ENCODE measurements at places on chromosomes 16 and 17.
A peak's percentile ranks its signal among the peaks of the same experiment; 100 is the strongest.

GRCh38 chr17:67171560-67171959, 73.4 kb downstream of the HELZ start:
- no peak for DNase-seq

- DNase-seq, result no peak
Observed at GRCh38 chr16:800834-801511, 439 bp upstream of the GNG13 start.

DNA sequence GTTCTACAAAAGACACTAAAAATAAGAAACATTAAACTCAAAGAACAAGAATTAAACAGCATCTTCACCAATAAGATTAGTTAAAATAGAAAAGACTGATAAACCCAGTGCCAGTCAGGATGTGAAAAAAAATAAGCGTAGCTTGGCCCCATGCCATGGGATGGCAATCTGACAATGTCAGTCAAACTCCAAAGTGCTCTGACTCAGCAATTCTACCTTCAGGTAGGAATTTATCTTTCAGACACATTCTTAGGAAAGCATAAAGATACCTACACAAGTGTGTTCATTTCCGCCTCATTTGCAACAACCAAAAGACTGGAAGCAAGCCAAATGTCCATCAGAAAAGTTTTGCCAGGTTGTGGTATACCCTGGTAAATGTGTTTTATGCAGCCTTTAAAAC, 9.1 kb upstream of the MPO start:
- DNase-seq, result no peak

GRCh38 chr17:62070900-62071299, 5.8 kb upstream of the MED13 start:
- DNase-seq, result no peak

- no peak for DNase-seq
Observed at GRCh38 chr16:51490866-51491265, 339.8 kb upstream of the SALL1 start.

- DNase-seq, result no peak
Observed at GRCh38 chr16:58127033-58127556, 2.1 kb downstream of the CFAP20 start.

DNA sequence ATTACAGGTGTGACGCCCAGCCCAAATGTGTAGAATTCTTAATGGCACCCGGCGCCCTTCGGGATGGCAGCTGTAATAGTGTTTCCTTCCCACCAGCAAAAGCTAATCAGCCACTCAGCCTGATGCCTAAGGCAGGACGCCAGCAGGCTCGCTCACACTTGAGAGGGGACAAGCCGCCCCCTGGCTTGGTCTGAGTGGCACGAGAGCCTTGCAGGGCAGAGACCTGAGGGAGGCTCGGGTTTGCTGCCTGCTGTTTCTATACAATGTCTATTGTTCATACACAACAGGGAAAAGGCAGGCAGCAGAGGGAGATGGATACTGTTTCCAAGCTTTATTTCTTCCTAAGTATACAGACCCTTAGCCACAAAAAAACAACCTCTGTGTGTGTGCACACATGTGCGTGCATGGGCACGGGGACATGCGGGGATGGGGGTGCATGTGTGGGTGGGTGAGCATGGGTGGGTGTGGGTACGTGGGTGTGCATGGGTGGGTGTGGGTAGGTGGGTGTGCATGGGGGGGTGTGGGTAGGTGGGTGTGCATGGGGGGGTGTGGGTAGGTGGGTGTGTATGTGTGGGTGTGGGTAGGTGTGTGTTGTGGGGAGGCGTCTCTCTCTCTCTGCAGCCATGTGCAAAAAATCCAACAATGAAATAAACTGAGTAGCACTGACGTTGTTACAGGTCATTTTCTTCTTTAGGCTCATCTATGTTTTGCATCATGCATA, 10.0 kb downstream of the SLC38A8 start:
- DNase-seq, result no peak

DNA sequence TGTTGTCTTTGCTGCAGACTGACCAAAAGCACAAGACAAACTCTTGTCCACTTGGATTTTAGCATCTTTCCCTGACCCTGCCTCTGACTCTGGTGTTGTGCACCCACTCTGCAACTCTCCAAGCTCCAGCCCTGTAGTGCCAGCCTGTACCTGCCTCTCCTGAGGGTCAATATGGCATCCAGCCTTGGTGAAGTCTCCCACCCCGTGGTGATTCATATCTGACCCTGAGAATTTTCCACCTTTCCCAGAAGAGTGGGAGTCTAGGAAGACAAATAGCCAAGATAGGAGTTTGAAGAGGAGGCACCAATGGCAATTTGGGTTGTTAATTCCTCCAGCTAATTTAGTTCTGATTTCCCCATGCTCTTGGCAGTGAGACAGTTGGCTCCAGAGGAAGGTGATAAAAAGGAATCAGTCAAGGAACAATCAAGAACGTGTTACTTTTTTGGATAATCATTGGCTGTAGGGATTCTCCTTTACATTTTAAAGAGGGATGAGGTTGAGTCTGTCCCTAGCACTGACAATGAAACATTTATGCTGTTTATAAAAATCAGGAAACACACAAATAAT, 416.0 kb downstream of the MAF start:
- DNase-seq, result no peak

DNA sequence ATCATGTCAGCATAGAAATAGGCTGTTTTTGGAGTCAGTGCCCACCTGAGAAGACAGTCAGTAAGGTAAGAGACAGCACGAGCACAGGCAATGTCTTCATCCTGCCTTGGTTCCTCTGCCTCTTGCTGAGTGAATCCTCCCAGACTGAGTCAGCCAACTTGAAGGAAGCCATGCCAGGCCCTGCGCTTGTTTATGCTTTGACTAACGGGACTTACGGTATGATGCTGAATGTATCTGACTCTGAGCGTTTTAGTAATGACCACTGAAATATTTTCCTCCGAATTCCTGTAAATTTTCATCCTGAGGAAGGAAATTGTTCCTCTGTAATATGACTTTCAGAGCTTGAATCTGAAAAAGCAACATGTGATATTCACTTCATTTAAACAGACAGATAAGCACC, 18.0 kb downstream of the C17orf67 start:
- no peak for DNase-seq

DNA sequence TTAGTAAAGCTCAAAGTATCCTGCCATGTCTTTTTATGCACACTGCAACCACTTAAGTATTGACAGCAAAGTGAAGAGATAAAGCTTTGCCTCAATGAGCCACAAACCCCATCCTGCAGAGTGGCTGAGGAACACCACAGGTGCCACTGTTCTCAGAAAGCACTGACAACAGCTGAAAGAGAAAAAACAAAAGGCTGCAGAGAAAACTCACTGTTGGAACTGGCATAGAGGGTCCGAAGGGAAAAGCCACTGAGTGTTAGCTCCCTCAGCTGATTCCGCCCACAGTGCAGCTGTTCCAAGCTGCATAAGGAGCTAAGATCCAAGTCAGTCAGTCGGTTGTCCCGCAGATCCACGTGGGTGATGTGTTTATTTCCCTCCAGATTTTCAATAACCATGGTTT, 48.3 kb downstream of the PHLPP2 start:
- DNase-seq, result no peak

DNA sequence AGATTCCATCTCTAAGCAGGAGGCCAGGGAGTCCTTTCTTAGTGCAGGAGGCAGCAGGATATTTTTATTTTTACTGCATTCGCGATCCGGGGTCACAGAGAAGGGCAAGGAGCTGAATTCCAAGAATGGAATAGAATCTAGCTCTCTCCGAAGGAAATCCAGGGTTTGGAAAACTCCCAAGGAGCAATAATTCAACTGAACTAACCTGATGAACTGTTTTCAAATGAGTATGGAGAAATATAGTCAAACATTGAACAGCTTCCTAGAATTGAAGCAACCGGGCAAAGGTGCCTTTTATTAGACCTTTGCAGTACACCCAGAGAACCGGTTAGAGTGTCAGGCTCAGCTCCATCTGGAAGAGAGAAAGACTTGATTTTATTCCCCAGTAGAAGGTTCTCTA, 120.7 kb upstream of the MAF start:
- no peak for DNase-seq

- no peak for DNase-seq
Observed at GRCh38 chr17:35224436-35224835, 18.4 kb upstream of the SLFN5 start.

DNA sequence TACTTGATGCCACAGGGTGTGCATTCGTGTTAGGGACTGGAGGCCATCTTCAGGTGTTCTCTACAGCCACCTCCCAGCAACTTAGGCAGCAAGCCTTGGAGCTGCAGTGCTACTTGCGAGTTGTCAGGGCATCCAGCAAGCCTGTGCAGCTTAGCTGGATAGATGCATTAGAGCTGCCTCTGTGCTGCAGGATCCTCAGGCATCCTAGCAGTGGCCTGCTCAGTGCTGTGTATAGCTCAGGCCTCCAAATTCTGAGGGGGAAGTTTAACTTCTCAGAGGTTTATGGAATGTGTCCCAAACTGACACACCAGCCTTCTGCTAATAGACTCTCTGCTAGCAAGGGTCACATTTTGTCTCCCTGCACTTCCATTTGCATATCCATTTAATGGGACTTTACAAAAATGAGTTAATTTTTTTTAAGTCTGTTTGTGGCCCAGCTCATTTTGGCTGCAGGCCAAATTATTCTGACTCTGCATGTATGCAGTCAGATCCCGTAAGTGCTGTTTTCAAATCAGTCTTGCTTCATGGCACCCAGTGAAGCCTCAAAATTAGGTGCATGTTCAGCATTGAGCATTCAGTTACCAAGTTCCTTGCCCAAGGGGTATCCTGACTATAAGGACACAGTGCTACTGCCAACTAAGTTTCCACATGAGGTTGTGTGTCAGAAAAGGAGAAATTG, 6.8 kb downstream of the GABARAPL2 start:
- no peak for DNase-seq

GRCh38 chr17:7611635-7612293, 2.9 kb downstream of the FXR2 start:
- DNase-seq, result no peak

DNA sequence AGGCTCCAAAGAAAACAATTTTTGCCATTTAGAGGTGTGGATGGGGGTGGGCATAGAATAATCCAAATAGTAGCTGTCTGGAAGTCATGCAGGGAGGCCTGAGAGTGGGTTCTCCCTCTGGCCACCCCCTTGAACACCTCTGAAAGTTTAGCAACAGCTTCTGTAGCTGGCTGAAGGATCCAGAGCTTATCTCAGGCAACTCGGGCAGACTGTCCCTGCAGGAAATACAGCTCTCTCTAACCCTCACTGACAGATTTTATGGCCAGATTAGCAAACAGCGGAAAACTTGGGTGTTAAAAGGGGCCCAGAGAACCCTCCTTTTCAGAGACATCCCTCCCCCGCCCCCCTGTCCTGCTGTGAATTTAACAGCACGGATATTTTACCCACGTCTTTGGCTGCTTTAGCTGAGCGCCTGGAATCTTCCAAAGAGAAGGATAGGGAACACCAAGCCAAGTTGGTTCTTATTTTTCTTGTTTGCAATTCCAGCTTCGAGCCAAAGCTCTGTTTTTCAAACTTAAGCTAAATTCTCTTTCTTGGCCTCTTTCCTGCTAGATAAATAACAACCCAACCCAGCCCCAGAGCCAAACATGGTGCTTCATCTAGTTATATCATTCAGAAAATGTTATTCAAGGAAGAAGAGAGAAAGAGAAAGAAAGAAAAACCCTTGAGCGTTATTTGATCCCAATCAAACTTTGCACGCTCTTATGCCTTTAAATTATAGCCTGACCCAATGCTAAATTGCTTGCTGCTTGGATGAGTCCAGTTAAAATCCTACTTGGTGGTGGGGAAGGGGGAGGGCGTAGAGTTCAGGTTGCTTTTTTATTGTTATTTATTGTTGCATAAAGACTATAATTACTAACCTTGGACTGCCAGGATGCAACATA, 2.3 kb upstream of the HOXB2 start:
- peak; percentile 11 for DNase-seq

- DNase-seq, result no peak
Observed at GRCh38 chr16:38941-39892, 14.2 kb downstream of the POLR3K start.

GRCh38 chr17:78314683-78315354, 45.1 kb downstream of the SOCS3 start:
- DNase-seq, result no peak

DNA sequence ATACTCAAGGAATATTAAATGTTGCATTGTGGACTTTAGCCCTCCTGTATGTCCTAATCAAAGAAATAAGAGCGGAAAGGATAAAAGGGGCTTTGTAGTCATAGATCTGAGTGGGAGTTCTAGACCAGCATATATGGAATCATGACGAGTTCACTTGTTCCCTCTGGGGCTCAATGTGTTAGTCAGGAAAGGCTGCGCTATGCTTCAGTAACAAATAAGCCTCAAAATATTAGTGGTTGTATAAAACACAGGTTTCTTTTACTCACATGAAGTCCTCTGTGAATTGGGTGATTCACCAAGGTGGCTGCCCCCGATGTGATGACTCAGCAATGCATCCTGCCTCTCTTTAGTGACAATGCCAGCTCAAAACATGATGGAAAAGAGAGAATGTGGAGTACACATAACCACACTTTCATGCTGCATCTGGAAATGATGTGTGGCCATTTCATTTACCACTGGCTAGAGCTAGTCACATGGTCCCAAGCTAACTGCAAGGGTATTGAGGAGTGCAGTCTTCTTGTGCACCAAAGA, 63.3 kb upstream of the IRX5 start:
- no peak for DNase-seq

DNA sequence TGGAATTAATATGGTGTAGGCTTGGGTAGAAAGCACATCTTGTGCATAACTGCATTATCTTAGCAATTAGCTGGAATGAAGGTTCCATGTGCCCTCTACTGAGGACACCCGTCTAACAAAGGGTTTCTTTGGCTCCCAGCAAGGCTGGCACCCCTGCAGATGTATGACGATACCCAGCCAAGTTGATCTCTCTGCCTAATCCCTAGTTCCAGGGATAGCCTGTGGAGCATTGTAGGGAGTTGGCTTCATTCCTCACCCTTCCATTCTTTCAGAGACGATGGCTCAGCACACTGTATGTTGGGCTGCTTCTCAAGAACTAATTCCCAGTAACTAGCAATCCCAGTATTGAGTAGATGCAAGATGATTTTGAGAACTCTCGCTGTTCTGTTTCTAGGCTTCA, 182.5 kb downstream of the SNX29 start:
- no peak for DNase-seq

DNA sequence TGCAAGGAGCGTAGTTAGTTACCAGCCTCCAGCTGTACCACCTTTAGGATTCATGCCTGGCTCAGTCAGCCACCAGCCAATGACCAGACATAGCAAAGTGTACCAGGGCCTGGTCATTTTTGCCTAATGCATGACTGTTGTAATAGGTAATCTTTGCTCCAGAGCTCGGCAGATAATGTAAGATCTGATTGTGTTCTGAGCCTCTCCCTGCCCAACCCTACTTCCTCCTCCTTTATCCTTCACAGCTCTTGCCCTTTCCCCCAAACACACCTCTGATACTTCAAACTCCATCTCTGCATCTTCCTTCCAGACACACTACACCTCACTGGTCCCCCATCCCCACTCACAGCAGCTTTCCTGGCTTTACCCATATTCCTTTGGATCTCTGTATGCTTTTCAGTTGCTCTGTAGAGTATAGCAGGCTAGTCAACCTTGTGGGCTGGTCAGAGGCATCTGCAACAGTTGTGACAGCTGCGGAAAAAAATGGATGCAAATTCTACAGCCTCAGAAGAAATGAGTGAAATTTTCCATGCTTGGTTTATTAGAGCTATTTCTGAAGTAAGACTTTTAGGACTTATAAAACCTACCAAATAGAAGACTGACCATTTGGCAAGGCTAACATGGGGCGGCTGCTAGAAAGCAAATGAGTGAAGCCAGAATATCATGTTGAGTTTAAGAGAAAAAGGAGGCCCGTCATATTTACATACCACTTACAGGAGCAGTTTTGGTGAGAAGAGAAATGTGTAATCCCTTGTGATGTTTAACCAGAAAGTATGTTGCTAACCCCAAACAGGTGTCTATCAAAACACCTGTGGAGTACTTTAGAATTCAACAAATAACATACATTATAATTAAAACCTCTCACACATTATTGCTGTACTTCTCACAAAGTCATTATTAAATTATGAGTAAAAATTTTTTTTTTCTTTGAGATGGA, 19.9 kb upstream of the C16orf87 start:
- DNase-seq, result no peak

All from T-helper 2 cell treated with Interferon-gamma antibody and Interleukin-4, amounts not matched to agents 5 μg/mL and 100 μg/mL, for 36 hours (primary cell).